ENCODE measurements at places on chromosomes 16 and 17. TPM values are rescaled to one million over a fixed set of nuclear protein-coding genes. Genes with fewer than 3 reads are reported as not detected.

DNA sequence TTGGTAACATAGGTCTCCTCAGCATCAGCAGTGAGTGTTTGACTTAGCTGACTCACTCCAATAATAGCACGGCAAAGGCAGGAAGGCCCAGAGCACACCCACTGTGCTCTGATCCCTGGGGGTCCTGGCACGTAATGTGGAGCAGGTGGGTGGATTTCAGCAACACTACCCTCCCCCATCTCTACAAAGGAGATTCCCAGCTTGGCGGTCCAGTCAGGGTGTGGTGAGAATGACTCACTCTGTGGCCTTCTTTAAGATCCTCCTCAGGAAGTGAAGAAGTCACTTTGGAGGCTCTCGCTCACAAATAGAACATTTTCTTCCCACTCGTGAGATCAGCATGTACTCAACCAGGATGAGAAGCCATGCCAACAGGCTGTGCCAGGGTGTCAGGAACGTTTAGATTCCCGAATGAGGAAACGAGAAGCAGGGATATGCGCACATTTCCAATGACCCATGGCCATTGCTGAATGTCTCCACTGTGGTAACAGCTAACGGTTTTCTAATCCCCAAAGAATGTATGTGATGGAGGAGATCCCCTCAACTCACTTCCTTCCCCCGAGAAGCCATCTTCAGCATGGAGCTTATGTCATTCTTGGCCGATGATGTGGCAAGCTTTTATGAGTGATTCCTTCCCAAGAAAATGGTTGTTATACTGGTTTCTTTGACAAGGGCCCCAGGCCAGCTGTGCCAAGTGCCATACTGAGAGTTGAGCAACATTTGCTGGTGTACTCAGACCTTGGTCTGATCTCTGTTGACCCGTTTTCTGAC lies 365.2 kb downstream of the C16orf95 start:
- DNase-seq: peak; percentile 32

GRCh38 chr17:42287977-42288802 lies at the start of gene STAT5A:
Gene STAT5A (plus strand): TSS chr17:42288498. CDS start chr17:42289412, 914 bp downstream.
- DNase-seq: peak; percentile 80

DNA sequence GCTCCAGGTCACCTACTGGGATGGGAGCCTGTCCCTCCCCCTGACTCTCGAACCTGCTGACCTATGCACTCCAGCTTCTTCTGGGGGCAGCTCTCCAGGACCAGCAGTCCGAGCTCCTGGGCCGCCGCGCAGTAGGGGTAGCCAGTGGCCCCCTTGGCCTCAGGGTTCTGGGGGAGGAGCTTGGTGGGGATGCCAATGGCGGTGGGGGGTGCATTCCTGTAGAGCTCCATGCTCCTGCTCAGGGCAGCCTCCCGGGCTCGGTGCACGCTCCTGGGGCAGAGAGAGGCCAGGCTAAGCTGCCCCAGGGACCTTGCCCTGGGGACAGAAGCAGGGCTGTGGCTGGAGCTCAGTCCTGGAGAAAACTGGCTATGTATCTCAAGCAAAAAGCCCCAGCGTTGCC lies 7.7 kb upstream of the SPATA2L start:
- no peak for DNase-seq

DNA sequence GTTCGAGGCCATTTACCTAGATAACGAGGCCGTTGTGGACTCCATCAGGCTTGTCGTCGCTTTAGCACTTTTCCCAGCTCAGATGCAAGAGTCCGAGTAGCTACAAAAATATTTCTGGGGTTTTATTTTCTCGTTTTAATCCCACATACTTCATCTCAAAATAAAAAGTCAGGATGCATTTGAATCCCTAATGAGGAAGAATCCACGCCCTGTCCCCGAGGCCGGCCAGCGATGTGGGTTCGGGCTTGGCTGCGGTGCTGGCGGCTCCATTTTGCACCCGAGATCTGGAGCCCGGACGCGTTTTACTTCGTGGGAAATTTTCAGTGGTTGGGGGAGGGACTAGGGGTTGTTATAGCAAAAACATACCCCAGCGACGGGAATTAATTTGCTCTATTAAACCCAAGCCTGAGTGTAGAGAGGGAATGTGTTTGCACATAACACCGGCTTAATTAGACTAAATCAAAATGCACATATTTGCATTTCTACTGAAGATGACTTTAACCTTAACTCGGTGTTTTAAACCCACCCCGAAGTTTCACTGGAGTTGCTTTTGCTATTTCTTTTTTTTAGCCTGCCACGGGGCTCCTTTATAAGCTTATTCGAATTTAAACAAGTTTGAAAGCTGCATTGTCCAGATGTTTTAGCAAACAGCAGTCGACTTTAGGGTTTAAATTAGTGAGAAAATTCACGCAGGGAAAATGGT lies 4.8 kb downstream of the IRX5 start:
- DNase-seq: no peak

CACNA1G gene
- not detected for total RNA-seq

FOXL1 gene
- total RNA-seq: 7.1 TPM

GALR2 gene
- not detected for total RNA-seq
